ENCODE measurements at places on chromosomes 1 and 21.

- no peak for DNase-seq
These were observed 57.1 kb upstream of the DYNLT5 start for GRCh38 chr1:66695116-66695515.

DNA sequence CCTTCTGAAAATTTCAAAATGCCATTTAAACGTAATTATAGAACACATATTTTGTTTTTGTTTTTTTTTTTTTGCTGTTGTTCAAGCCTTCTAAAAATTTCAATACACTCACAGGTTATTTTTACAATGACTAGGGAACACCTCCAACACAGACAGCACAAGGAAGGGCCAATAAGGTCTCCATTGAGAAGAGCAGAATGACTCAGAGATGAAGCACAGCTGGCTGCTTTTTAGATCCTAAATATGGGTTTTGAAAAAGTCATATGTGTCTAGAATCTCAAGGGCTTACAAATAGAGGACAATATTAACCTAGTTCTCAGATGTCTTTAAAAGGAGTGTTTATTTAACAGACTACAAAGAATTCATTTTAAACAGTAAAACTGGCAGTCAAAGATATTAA is 104.6 kb downstream of the NEGR1 start:
- no peak for DNase-seq

DNA sequence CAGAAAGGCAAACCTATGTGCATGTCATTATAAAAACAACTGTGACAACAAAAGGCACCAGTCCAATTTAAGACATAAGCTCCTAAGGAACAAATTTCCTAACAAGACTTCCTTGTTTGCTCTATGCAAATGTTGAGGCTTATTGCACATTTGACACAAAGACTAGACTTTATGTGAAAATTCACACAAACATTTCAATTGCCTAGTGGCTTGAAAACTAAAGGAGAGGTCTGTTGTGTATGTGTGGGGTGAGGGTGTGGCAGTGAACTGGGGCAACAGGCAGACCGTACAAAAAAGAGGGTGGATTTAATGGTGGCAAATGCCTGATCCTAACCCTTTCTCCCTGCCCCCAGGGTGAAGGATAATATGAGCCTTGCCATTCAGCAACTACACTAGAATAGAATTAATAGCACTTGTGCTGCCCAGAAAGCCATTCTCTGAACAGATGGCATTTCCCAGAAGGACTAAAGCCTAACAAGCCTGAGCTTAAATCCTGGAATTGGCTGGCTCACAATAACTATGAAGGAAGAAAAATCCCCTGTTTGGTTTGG is 73.9 kb downstream of the GLUL start:
- DNase-seq, result no peak

DNA sequence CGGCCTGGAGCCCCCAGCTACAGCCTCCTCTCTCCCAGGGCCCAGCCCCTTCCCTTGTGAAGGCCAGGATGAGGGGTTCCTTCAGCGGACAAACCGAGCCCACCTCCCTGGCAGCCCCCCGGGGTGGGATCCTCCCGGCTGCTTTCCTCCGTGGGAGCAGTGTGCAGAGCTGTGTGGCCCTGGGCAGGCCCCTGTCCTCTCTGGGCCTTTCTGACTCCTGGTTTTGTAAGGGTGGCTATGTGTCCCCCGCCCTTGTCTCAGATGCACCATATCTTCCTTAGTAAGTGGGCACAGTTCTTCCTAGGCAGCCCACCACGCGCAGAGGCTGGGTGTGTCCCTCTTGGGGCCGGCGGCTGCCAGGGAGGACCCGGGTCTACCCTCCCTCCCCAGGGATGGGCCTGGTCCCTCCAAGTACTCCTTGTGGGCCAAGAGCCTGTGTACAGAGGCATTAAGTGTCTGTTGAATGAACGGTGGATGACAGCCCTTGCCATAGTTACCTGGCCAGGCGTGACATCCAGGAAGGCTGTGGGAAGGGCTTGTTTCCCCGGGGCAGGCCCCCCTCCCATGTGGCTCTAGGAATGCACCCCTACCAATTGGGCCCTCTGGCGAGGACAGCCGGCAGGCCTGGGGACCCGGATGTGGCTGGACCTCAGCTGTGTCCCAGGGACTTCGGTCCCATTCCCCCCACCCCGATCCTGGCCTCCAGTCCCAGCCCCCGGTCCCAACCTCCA is 3.8 kb downstream of the SMIM1 start:
- DNase-seq, result no peak

DNA sequence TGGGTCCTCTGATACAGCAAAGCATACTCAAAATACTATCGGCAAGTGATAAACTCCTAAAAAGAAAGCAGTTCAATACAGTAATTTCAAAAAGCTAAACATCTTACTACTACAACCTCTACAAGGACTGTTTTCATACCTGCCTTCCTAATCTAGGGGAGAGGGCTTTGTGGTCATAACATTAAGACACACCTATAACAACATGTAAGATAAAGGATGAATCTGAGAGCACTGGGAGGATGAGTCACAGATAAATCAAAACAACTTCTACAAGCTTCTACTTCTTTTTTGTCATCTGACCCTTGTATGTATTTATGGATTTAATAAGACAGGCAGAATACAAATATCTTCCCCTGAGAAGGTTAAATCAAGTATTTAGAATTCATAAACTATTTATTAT is 40.0 kb downstream of the LTN1 start:
- no peak for DNase-seq

Data from CD8-positive, alpha-beta T cell (primary cell).